AG04449 (cell line): ENCODE measurements at places on chromosomes 12 and 14.
A peak's percentile ranks its signal among the peaks of the same experiment; 100 is the strongest.

GRCh38 chr12:92076101-92076500 is 69.5 kb downstream of the BTG1 start:
- DNase-seq: no peak

DNA sequence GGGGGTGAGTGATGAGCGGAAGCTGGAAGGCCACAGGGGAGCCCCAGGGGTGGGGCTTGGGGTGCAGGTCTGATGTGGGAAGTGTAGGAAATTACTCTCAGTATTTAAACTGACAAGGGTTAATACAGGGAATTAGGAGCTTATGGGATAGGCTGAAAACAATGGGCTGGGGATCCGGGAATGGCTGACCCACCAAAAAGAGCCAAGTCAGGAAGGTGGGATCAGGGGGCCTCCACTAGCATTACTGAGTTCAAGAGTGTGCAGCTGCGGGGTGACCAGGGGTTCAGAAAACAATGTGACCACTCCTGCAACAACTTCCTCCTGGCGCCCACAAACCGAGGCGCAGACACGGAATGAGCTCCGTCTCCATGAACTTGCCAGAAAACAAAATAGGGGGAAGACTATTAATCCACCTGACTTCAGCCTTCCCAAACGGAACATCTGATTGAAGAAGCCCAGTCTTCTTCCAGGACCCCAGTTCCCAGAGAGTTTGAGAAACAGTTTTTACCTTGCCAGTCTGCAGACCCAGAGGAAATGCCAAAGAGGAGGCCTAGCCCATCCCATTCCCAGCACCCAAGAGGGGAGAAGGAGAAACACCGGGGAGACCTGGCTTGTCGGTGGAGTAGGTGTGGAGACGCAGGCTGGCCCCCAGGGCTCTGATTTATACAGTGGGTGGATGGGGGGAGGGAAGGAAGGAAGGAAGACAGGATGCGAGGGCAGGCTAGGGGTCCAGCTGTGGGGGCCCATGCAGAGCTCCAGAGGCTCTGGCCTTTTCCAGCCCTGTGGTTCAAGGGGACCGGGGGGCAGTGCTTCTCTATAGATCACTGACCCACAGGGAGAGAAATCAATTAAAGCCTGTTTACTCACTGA is 16.5 kb upstream of the YY1 start:
- no peak for DNase-seq

DNA sequence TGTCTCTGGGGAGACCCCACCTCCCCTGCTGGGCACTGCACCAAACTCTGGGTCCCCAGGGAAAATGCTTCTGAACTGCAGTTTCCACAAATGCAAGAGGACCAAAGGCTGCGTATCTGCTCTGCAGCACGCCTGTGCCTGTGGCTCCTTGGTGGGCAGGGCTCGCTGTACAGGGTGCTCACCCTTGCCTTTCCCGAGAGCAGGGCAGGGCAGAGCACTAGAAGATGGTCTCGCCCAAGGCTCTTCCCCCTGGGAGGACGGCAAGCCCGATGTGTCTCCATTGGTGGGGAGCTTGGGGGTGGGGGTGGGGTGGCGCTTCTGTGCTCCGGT is 175.3 kb upstream of the RTL1 start:
- DNase-seq: no peak

DNA sequence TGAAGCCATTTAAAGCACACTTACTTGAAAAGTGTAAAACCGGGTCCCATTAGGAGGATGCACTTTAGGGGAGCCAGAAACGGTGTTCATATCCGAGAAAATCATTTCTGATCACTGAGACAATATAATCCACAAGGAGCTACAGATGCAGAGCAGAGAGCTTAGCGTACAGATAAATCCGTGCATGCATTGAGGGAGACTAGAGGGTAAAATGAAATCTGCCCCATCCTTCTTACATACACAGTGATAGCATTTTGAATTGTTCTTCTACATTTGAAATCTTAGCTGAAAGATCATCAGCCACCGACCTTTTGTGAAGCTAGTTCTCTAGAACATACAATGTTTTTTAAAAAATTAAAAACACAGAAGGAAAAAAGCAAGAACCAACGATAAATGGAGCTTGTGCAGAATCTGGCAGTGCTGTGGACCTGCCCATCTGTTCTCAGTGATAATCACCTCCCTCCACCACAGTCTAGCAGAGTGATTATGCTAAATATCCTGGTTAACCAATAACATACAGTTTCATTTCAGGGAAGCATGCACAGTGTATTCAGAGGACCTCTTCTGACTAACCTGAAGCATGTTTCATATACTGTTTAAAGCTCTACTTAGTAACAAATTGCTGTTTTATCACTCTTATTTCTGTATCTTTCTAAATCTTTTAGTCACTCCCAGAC is 161.1 kb downstream of the PPFIA2 start:
- no peak for DNase-seq

DNA sequence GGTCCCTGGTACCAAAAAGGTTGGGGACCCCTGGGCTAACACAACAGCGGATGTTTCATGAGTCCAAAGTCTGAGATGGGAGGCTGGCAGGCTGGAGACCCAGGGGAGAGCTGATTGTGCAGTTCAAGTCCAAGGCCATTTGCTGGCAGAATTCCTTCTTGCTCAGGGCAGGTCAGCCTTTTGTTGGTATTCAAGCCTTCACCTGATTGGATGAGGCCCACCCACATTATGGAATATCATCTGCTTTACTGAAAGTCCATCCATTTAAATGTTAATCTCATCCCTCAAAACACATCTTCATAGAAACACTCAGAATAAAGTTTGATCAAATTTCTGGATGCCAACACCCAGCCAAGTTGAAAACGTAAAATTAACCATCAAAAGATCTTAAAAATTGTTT is 52.9 kb downstream of the GSC start:
- DNase-seq: no peak

GRCh38 chr12:15700595-15700994 is 88.6 kb downstream of the EPS8 start:
- DNase-seq: peak; percentile 69

GRCh38 chr12:24356240-24356804 is 406.9 kb upstream of the SOX5 start:
- no peak for DNase-seq

GRCh38 chr12:2083008-2083407 is 30.2 kb downstream of the CACNA1C start:
- DNase-seq: no peak

- DNase-seq: no peak
Measured at GRCh38 chr14:98069712-98070171, 1202.3 kb downstream of the BCL11B start.

DNA sequence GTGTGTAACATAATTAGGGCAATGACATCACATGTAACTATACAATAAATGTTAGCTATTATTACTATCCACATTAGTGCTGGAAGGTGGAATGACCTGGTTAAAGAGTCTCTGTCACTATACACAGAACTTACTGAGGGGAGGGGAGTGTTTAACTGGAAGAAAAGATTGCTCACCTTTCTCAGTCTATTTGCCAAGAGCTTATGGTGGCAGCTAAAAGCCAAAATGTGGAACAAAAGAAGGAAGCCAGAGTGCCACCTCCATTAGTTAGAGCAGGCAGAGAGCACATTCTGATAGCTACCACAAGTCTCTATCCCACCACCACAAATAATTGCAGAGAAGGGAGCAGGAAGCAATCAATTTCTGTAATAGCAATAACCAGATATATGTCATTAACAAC is 124.4 kb downstream of the MED13L start:
- no peak for DNase-seq

GRCh38 chr12:43896496-43896895 is 60.6 kb downstream of the TMEM117 start:
- DNase-seq: no peak

DNA sequence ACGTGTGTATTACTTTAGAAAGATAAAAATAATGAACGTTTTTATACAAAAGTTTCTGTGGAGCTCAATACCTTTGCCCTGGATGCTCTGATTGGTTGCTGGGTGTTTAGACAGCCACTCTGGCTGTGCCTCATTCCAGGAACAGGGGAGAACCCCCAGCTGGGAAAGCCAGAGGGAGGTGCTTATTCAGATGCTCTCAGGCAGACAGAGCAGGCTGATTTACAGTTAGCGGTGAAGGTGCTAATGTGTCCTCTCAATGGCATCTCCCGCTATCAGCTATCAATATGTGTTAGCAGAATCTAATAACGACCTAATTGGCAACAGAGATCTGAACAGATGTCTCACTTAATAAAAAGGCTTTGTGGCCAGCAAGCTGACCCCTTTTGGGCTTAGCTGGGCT is 402.3 kb downstream of the NUAK1 start:
- DNase-seq: no peak
